ENCODE measurements at places on chromosomes 3 and 15. TPM values are rescaled to one million over a fixed set of nuclear protein-coding genes. Genes with fewer than 3 reads are reported as not detected.

DNA sequence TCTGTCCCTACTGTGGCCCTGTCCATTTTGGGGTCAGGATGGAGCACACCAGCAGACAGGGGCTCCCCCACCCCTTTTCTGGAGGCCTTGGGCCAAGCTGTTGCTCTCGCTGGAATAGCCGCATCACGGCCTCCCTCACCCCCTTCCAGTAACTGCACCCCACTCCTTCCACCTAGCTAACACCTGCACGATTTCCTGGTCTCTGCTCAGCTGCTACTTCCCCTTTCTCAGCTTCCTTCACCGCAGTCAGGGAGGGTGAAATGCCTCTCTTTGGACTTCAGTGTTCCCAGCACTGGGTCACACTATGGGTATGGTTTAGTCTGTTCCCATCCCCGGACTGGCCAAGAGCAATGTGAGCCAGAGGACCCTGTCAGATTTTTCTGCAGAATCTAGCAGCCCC is 400.2 kb downstream of the MCTP2 start:
- DNase-seq, result no peak

DNA sequence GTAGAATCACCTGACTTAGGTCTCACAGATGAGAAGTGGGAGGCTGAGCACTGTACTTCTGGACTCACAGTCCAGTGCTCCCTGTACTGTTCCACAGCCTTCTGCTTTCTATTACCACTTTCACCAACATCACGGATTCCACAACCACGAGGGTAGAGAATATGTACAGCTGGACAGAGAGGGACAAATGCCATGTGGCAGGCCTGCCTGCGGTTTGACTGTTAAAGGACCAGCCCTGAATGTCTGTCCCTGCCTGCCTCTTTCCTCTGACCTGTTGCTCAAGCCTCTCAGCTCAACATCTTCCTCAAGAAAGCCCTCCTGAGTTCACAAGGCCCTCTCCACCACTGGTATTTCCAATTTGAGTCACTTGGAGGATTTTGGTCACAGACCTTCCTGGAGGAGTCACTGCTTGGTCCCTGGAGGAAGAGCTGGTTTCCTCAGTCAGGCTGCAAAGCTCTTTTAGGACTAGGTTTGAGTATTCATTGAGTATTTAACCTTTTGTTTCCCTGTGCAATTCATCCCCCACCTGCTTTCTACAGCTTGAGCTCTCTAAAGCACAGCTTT is 49.1 kb downstream of the RAB11A start:
- DNase-seq, result no peak

DNA sequence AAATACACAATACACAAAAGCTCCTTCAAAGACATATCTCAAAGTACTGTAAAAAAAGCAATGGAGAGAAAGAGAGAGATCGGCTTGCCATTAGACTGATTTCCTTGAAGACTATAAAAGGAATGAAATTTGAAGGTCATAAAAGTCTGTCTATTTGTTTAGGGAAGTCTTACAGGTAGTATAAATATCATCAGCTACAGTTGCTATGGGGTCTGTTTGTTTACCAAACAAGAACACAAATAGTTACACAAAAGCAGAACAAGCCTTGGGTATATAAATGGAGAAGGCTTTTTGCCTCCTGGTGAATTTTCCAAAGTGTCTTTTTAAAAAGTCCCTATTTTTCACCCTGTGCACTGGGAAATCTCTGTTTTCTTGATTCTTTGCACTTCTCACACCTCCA is 552.3 kb downstream of the FOXP1 start:
- no peak for DNase-seq

- DNase-seq, result no peak
Observed at GRCh38 chr15:58039079-58040035, 26.2 kb downstream of the ALDH1A2 start.

GRCh38 chr3:37751537-37751936 is 110.1 kb upstream of the CTDSPL start:
- no peak for DNase-seq

DNA sequence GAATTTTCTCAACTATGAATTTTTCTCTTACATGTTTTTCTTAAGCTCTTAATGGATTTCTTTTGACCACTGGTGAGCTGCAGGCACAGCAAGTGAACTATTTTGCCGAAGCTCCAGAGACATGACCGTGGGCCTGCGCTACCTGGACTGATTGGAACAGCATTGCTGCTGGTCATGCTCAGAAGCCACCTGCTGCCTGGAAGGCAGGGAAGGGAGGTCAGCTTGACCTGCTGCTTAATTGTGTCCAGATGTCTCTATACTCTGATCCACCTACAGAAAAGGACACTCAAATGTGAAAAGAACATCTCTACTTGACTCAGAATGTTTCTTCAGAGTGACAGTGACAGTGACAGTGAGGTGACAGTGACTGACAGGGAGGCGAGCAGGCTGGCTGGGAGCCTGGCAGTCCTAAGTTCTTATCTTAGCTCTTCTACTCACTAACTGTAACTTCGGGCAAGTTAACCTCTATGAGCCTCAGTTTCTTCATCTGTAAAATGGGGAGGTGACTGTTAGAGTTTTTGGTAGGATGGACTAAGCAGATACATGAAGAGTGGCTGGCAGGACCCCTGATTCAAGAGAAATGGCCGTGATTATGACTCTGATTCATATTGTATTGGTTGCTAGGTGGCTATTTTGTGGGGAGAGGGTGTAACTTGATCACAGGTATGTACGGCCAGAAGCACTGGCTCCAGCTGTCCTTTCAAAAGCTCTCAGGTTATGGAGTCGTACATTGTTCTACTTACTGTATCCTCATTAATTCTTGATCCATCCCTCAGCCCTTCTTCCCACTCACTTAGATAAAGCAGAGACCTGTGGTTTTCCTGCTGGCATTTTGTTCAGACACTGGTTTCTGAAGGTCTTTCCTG is 54.8 kb upstream of the DLG1 start:
- DNase-seq, result no peak

DNA sequence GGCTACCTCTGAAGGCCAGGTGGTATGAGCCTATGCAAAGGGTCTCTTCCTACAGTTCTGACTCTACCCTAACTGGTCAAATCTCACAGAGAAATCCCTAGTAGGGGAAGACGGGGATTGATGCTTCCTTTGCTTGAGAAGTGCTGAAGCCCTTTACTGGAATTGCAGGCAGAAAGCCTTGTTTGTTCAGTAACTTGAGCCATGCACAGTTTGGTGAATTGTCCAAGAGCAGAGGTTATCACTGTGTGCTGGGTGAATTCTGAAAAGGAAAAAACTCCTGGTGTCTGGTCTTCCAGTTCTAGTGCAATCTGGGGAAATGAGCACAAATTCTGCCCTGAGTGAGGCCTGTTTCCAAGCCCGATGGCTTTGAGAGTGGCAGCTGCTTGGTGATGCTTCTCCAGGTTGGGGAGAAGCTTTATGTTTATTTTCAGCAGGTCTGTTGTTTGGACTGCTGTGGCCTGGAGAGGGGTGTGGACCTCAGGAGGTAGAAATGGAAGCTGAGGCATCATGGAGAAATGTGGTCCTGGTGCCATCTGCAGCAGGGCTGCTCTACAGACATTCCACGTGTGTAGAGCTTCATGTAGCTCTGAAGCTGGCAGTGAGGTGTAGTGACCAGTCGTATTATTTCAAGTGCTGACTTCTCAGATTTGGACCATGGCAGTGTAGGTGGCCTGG is 60.9 kb downstream of the ARNT2 start:
- DNase-seq, result no peak

Gene AHSG
- total RNA-seq, result 0.27 TPM

Gene TICRR
- total RNA-seq, result 13.9 TPM

Gene NUTM1
- not detected for total RNA-seq
